ENCODE measurements at places on chromosomes 16 and 17. TPM values are rescaled to one million over a fixed set of nuclear protein-coding genes. Genes with fewer than 3 reads are reported as not detected.
A peak's percentile ranks its signal among the peaks of the same experiment; 100 is the strongest.

DNA sequence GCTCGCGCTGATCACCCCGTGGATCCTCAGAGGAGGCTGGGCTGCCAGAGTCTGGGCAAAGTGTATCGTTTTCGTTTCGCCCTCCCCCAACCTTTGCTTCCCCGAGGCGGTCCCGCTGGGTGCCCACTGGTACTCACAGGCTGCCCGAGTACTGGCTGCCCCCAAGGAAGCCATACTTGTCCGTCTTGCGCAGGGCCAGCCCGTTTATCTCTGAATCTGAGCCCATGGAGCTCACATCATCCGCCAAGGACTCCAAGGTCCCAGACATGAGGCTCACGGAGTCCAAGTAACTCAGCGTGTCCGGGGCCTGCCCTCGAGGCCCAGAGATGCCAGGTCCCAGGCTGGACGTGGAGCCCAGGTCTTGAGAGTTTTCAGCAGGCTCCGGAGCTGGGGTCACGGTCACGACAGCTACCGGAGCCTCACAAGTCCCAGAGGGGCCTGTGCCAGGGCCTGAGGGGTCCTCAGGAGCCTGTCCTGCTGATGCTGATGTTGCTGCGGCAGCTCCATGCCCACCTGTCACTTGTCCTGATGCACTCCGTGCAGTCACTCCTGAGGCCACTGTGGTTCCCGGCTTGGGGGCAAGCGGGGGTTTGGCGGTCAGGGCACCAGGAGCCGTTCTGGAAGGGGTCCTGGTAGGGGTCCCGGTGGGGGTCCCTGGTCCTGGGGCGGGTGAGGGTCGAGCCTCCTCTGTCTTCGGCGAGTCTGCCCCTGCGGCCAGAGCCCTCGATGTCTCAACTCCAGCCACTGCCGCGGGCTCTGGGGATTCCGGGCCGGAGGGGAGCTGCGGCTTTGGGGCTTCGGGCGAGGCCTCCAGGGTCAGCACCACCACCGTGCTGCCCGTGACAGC lies 980 bp downstream of the TBC1D10B start:
- DNase-seq: no peak

- peak; percentile 63 for DNase-seq
These were observed 145.6 kb upstream of the RCVRN start for GRCh38 chr17:10050597-10051101.

DNA sequence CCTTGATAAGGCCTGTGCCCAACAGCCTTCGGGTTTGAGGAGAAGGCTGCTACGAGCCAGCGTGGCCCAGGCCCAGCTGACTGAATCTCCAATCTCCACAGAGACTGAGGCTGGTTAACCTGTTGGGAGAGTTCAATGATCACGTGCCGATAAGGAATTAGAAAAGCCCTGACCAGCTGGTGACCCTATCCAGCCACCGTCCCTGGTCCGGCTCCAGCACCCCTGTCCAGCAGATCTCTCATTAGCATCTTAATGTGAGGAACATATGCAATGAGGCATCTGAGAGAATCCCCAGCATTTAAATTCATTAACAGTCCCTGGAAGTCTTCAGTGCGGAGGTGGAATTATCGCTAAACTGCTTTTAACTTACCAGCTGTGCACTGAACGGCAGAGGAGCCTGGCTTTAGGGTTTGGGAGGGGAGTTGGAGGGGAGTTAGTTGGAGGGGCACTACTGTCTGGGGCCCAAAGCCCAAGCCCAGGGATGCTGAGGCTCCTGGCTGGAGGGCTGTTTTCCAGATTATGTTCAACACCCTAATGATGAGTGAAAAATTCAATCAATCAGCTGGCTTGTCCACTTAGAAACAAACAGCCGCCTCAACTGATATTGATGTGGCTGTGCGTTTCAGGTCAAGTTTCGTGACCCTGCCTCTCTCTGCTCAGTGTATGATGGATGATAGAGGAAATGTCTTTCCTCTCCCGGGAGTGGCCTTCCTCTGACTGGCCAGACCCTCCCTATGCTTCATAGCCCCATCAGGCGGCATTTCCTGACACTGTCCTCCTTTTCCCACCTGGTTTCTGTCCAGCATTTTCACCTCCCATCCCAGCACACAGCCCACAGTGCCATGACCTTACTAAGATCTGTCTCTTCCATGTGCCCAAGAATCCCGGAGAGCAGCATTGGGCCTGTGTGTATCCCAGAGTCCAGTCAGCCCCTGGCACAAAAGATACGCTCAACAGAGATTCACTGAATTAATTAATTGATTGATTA lies 184.5 kb downstream of the CCT6B start:
- no peak for DNase-seq

DNA sequence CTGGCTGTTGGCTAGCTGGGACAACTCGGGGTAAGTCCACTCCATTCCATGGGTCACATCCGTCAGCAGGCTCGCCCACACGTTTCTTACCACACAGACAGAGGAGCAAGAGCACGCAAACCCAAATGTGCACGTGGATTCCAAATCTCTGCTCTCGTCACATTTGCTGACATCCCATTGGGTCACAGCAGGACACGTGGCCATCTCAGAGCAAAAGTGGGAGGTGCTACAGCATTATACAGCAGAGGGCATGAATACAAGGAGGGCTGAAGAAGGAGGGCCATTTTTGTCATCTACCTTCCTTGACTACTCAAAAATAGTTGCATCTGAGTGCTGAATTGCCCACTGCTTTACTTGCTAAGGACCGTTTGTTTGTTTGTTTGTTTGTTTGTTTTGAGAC lies 84.7 kb downstream of the RBBP6 start:
- DNase-seq: no peak

- no peak for DNase-seq
These were observed 16.0 kb downstream of the VAC14 start for GRCh38 chr16:70784692-70785555.

DNA sequence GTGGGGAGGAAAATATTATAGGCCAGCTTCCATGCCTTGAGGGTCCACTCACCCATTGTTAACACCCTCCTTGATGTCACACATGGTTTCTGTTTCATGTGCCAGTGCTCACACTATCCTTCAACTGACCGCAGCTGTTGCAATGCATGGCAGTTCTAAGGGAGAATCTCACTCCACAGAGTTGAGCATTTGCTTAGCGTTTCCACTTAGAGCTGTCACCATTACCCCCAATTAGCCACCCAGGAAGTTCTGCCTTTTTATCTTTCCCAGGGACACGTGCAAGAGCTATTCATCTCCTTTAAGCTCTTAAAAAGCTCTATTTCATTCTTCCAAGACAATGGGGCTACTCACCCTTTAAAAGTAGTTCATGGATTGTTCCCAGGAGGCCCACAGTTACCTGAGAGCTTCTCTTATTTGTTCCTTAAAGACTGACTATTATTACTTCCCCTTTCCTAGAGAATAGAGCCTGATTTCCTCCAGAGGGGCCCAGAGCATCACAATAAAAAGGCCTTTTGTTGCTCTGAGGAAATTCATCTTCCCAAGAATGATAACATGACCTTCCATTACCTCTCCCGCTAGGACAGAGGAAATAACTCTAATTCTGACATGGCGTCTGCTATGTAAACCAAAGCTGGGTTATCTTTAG lies 126.8 kb downstream of the CACNG3 start:
- no peak for DNase-seq

GRCh38 chr17:11643851-11644250 lies 45.6 kb downstream of the DNAH9 start:
- DNase-seq: no peak

- no peak for DNase-seq
These were observed 228.8 kb downstream of the SLC39A11 start for GRCh38 chr17:72863526-72864211.

DNA sequence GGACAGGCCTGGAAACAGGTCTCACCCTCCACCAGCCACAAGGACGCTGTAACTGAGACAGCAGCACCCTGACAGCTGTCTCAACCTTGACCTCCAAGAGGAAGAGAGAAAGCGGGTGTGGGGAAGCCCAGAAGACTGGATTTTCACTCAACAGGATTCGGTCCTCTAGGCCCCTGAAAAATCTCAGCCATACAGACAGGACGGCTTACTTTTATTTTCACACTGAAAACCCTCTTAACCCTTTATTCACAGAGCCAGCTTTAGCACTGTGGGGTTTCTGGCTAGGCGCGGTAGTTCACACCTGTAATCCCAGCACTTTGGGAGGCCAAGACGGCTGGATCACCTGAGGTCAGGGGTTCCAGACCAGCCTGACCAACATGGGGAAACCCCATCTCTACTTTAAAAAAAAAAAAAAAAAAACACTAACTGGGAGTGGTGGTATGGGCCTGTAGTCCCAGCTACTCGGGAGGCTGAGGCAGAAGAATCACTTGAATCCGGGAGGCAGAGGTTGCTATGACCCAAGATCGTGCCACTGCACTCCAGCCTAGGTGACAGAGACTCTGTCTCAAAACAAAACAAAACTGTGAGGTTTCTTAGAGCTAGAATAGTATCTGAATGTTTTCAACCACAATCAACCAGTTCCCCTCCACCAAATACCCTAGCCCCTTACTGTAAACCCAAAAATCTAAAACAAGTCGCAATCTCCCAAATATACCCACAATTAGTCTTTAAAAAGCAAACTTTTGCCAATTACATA lies 5.3 kb downstream of the ANKRD11 start:
- DNase-seq: no peak

DNA sequence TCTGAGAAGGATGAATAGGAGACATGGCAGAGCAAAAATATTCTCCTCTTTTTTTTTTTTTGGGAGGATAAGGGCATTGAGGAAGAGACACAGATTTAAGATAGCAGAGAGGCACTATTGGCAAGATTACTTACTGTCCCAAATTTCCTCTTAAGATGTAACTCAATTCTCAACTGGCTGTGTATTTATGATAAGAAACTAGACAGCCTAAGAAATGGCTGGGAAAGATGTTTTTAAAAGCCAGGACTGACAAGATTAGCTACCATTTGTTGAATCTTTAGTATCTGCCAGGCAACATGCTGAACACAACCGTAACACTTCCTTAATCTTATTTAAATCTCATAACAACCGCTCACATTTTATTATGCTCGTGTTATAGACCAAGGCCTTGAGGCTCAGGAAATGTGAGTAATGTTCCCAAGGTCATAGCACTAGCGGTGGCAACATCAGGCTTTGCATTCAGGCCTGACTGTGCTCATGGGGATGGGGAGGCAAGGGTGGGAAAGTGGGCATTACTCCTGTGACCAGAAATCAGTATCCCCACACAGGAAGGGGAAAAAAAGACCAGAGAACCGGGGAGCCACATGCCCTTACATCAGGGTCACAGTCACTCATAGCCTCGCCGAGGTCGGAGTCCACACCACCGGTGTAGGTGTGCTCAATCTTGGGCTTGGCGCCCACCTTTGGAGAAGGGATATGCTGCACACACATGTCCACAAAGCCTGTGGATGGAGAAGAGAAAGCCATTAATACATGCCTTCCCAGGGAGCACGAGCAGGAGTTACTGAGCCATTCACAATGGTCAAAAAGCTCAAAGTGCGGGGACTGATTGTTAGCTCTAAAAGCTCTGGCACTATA lies 15.6 kb downstream of the HIGD1B start:
- DNase-seq: no peak

GRCh38 chr16:87966685-87967185 lies 15.5 kb downstream of the BANP start:
- peak; percentile 83 for DNase-seq

DNA sequence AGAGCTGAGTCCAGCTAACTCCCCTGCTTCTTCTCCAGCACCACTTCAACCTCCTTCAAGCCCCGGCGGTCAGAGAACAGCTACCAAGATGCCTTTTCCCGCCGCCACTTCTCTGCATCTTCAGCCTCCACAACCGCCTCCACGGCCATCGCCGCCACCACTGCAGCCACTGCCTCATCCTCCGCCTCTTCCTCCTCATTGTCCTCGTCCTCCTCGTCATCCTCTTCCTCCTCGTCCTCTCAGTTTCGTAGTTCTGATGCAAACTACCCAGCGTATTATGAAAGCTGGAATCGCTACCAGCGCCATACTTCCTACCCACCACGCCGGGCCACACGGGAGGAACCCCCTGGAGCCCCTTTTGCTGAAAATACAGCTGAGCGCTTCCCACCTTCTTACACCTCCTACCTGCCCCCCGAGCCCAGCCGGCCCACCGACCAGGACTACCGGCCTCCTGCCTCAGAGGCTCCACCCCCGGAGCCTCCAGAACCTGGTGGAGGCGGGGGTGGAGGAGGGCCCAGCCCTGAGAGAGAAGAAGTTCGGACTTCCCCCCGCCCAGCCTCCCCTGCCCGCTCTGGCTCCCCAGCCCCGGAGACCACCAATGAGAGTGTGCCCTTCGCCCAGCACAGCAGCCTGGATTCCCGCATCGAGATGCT lies 7.1 kb downstream of the SETD1A start:
- DNase-seq: no peak

DNA sequence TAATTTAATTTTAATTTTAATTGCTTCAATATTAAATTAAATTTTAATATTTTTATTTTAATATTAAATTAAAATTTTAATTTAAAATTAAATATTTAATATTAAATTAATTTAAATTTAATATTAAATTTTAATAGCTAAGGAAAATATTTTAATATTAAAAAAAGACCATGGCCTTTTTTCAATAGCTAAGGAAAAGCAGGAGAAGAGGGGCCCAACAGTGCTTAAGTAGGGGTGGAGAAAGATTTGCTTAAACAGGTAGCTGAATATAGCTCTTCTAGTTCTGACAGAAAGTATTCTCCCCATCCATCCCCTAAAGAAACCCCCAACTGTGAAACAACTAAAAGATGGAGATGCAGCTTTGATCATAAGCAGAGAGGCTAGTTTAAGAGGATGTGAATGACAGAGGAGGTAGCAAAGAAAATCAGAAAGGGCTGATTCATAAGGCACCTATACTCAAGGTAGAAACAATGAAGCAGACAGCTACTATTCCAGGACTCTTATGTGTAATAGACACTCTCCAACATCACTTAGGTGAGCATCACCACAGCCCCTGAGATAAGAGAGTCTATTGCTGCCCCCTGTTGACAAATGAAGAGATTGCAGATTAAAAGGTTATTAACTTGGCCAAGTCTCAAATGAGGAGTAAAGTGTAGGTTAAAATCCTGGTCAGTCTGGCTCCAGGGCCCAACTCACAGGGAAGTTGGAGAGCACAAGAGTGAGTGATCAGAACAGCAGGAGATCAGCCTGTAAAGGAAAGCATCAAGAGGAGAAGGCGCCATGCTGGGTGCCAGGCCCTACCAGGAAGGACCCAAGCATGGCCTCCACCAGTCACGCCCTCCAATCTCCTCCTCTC lies 7.8 kb upstream of the RNASEK start:
- peak; percentile 69 for DNase-seq

DNA sequence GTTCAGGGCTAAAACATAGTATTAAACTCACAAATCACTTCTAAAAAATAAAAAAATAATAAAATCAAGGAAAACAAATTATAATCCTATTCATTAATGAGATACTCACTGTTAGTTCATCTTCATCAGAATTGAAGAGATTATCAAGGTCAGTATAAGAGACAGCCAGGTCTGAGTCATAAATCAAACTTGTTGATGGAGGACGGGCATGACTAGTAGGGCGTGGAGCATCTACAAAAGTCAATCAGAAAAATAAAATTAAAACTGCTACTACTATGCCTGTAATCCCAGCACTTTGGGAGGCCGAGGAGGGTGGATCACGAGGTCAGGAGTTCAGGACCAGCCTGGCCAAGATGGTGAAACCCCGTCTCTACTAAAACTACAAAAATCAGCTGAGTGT lies 59.1 kb upstream of the INTS2 start:
- no peak for DNase-seq

- no peak for DNase-seq
These were observed at the start of gene GPRC5B for GRCh38 chr16:19884611-19885450. TSS of gene GPRC5B (minus strand) at chr16:19884848. CDS start at chr16:19872845, 12,003 bp downstream.

- no peak for DNase-seq
These were observed 117.7 kb downstream of the HS3ST3A1 start for GRCh38 chr17:13484020-13484419.

The KCNJ16 gene
- total RNA-seq: 0.38 TPM

The IFI35 gene
- 39.0 TPM for total RNA-seq

The ZNF385C gene
- total RNA-seq: 0.50 TPM

The HSDL1 gene
- total RNA-seq: 27.8 TPM

The PPP4C gene
- total RNA-seq: 82.5 TPM

The BRIP1 gene
- 3.7 TPM for total RNA-seq

The CANT1 gene
- 57.2 TPM for total RNA-seq

The HBA1 gene
- total RNA-seq: 159 TPM

The ASGR1 gene
- total RNA-seq: 7.7 TPM
